ENCODE measurements at places on chromosomes 7 and 10.

DNA sequence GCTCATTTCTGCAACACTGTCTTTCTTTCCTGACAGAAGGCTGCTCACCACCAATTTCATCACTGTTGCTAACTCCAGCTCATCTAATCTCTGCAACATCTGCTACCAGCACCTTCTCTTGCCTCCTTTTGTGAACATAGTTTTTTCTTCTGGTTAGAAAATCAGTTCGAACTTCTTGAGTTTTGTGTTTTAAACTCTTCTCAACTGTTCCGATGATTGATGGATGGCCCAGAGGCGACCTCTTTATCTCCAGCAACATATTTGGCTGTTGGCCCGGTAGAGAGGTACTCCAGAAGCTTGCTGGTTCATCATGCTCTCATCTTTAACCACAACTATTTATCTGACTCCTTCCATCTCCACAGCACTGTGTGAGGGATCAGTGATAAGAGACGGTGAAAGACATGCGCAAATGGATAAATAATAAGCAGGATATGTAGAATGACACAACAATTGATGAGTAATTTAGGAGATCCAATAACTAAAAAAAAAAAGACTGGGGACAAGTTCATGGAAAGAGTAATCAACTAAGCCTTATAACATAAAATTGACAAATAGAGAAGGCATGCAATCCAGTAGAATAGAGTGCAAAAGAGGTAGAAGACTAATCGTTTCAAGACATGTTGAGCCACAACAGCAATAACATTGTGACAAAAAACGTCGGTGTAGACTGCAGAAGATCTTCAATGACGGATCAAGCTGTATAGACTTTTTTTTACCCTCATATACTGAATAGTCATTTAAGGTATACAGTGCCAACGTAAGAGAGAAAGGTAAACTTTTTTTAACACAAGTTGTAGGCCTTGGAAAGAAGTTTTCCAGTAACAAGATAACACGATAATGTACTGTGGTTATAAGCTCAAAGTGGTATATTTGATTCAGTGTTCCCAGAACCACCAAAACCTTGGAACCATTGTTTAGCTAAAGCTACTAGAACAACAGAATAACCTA lies 152.2 kb downstream of the CRPPA start:
- no peak for DNase-seq

- no peak for DNase-seq
Observed at GRCh38 chr7:96827701-96828100, 118.1 kb upstream of the SEM1 start.

GRCh38 chr10:59227136-59227673 lies 50.8 kb downstream of the PHYHIPL start:
- no peak for DNase-seq

DNA sequence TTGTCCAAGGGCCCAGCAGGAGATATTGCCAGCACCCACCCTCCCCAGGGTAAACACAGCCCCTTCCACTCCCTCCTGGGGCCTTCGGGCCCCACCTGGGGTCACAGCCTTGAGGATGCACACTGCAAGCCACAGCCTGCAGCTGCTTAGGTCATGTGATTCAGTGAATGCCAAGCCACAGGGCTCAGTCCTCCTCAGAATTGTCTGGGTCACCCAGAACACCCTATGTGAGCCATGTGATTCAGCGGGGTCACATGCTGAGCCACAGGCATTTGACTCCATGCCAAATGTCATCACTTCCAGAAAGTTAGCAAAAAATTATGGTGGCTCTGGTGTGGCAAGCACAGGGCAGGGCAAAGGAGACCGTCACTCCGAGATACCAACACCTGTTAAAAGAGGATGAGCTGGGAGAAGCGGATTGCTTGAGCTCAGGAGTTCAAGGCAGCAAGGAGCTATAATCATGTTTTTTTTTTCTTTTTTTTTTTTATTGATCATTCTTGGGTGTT lies 17.2 kb upstream of the PSAP start:
- DNase-seq: peak; percentile 74

GRCh38 chr7:41134300-41135255 lies 568.3 kb downstream of the INHBA start:
- DNase-seq: no peak

- no peak for DNase-seq
Observed at GRCh38 chr10:29470843-29471543, 163.8 kb downstream of the SVIL start.

- no peak for DNase-seq
Observed at GRCh38 chr10:86023931-86024280, 342.7 kb downstream of the GRID1 start.

- no peak for DNase-seq
Observed at GRCh38 chr7:158094671-158095226, 492.9 kb downstream of the PTPRN2 start.

DNA sequence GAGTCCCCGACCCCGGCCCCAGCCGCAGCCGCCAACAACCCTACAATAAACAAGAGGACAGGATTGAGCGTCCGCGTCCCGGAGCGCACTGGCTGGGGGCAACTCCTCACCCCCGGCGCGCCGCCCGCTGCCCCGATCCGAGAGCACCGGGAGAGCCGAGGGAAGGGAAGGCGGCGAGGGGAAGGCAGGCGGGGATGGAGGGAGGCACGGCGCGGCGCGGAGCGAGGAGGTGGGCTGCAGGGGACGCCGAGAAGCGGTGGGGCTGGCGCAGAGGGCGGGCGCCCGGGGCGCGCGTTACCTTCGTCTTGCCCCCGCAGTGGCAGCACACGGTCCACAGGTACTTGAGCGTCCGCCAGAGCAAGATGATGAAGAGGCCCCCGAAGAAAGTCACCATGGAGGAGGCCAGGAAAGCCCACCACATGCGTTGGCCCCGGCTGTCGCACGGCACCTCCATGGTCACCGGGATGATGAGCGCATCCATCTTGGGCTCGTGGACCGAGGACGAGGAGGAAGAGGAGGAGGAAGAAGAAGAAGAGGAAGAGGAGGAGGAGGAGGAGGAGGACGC lies 559 bp downstream of the KCNMA1 start:
- peak; percentile 67 for DNase-seq

DNA sequence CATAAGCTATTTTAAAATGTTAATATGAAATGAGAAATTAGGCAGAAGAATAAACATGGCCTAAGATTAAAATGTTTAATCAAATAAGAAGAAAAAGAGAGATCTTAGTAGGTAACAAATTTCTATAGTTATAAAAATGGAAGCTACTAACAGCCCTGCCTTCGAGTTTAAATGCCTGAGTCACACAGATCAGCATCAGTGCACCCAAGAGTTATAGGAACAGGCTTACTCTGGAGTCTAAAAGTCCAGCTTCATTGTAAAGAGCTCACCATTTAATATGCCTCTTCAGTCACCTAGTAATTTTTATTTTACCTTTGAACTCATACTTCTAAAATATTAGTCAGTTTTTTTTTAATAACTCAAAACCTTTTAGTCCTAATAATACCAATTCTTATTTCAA lies 52.6 kb downstream of the BRI3 start:
- no peak for DNase-seq

DNA sequence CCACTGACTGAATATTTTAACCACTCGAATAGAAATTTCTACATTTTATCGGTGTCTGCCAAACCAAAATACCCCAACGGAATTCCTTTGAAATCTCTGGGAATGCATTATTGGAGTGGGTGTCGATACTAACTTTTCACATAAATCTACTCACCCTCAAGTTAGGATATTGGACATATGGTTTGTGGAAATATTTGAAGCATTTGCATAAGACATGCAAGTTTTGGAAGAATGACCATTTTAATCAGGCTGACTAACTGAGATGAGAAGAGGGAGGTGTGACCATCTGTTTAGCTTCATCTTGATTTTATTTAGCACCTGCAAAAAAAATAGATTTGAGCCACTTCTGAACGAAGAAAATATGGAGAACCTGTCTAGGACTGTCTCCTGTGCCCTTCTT lies 61.2 kb downstream of the KLF6 start:
- no peak for DNase-seq

GRCh38 chr10:13913897-13914296 lies 327.1 kb downstream of the PRPF18 start:
- no peak for DNase-seq

DNA sequence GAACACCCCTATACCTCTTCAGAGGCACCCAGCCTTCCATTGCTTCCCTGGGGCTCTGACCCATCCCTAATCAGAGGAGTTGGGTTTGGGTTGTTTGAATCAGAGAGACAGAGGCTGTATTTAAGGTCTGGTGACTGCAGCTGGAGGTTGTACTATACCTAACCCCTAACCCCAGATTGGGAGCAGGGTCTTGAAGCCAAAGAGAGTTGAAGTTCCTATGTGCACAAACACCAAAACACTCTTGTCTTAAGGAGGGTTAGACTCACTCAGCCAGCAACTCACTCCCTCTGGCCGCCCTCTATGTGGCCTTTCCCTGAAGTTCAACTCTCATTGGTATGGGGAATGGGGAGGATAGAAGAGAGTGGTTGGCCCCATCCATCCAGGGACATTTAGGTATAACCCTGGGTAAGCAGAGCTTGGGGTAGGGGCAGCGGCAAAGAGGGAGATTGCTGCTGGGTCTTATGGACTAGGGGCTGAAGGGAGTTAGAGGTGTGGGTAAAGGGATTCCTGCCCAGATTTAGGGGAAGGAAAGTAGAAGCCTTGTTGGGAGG lies 80.0 kb downstream of the PAX2 start:
- DNase-seq: no peak

GRCh38 chr10:48737886-48738285 lies 53.2 kb downstream of the WDFY4 start:
- DNase-seq: no peak

DNA sequence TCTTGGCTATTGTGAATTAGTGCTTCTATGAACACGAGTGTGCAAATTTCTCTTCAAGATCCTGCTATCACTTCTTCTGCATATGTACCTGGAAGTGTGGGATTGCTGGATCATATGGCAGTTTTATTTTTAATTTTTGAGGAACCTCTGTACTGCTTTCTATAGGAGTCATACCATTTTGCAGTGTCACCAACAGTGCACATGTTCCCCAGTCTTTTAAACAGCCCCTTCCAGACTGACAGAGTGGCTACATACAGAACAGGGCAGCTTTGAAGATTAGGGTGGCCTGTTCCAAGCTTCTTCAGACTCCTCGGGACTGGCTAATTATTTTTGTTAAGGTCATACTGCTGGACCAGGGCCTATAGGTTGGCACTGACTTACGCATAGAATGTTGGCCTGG lies 82.9 kb downstream of the AUTS2 start:
- DNase-seq: no peak

- no peak for DNase-seq
Observed at GRCh38 chr10:78634835-78635234, 433.9 kb upstream of the ZMIZ1 start.

DNA sequence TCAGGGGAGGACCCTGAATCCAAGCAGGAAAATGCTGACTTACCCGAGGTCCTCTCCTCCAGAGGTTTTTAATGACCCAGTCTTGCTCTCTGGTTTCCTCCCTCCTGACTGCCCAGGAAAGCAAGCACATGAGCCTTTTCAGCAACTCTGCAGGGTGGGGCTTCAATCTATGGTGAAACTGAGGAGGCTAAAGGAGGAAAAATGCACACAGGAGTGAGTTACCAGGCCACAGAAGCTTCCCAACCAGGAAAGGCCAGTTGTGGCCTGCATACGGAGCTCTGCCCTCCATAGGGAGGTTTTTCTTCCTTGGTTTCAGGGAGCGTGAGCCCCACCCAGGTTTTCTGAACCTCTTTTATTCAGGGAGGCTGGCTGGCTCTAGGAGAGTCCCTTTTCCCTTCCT lies 14.1 kb upstream of the DLG5 start:
- no peak for DNase-seq

DNA sequence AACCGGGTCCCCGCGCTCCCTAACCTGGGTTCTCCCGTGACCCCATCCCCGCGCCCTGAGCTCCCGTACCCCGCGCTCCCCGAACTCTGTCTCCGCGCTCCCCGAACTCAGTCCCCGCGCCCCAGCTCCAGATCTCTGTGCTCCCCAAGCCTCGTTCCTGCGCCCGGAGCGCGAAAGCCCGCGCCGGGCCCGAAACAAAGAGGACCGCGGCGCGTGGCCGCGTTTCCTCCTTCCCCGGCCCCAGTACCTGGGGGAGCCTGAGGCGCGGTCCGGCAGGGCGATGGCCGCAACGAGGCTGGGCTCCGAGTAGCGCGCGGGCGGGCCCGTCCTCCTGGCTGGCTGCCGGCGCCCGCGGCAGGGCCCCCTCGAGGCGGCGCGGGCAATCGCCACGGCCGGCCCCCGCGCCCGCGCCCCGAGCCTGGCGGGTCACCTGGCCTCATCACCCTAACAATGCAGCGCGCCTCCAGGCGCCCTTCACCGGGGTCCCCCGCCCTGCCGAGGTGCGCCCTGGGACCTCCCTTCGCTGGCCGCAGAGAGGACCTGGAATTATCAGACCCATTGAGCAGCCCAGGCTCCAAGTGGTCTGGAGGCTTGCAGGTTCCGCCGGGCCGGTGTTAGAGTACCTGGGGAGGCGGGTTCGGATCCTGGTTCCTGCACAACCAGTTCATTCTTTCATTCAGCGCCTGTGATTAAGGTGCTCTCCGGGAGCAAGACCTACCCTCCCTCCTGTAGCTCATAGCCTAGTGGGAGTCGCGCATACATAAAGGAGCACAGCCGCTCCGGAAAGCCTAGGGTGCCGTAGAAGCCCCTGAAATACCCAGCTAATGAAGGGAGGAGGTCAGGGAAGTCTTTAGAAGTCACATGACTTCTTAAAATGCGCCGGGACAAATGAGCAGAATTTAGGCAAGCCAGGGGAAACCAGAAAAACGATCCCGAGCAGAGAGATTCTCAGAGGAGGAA lies at the start of gene TNS3:
TSS of gene TNS3 (minus strand) at position 308 of the 960 bp plus-strand sequence. CDS start 142,475 bp downstream, outside the sequence.
- DNase-seq: no peak

DNA sequence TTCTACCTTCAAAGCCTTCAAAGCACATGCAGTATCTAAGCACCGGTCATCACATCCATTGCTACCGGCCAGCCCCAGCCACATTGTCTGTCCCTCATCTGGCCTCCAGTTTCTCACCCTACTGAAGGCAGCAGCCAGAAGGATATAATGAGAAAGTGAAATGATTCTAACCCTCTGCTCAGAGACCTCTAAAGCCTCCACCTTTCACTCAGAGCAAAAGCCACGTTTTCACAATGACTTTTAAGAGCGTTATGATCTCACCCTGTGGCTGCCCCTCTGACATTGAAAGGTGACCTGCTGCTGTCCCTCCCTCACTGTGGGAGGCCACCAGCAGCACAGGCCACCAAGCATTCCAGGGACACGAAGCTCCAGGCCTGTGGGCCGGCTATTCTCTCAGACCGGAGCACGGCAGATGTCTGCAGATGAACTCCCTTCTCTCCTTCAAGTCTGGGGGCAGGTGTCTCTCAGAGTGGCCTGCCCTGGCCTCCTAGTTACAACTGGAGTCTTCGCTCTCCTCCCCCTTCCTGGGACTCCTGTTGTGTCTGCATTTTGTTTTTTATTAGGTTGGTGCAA lies 94.9 kb upstream of the EEPD1 start:
- no peak for DNase-seq

GRCh38 chr10:17616403-17617030 lies 657 bp downstream of the HACD1 start:
- DNase-seq: peak; percentile 76

DNA sequence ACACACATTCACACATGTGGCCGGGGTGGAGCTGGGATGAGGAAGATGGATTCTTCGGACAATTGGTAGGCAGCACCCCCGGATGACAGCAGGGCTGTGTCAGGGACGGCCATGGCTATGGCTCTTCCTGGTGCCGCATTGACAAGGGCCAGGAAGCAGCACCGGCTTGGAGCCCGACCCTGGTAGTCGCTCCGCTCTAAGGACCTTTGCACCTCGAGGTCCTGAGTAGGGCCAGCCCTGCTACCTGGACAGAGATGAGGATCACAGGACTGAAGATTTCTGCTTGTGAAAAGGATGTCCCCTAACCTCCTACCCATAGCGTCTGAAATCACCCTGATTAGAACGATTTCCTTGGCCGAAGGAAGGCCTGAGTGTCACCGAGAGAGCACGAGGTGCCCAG lies 134.1 kb downstream of the ADARB2 start:
- no peak for DNase-seq

- no peak for DNase-seq
Observed at GRCh38 chr7:56483861-56484550, 367.8 kb upstream of the NUPR2 start.

- DNase-seq: no peak
Observed at GRCh38 chr7:56007891-56008290, 43.4 kb downstream of the PSPH start.

All from RWPE2 (cell line).